ENCODE measurements at places on chromosomes 13 and 19.

DNA sequence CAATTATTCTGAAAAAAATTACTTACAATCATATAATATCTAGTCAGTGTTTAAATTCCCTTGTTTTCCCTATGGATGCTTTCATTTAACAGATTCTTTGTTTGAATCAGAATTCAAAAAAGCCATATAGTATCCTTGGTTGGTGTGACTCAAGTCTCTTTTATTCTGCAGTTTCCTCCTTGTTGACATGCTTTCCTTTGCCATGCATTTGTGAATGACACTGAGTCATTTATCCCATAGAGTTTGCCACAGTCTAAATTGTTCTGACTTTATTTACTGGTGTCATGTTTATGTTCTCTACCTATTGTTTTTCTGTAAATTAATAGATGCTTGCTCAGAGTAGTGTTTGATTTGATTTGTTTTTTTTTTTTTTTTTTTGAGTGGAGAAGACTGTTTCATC lies 893.8 kb upstream of the SLC10A2 start:
- DNase-seq = no peak

DNA sequence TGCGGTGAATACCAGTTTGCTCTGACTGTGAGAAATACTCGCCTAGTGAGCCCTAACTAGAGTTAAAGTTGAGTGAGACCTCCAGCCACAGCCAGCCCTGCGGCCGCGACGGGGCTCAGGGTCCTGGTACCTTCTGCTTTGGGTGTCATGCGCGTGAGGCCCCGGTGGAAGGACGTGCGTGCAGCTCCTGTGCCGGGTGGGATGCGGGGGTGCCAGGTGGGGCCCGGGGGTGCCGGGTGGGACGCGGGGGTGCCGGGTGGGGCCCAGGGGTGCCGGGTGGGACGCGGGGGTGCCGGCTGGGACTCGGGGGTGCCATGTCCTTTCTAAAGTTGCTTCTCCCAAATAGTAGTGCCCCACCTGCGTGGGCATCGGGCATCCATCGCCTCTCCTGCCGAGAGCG lies 8.5 kb upstream of the TMPRSS9 start:
- no peak for DNase-seq

GRCh38 chr19:53909471-53910169 lies 542 bp downstream of the CACNG7 start:
- DNase-seq = no peak

DNA sequence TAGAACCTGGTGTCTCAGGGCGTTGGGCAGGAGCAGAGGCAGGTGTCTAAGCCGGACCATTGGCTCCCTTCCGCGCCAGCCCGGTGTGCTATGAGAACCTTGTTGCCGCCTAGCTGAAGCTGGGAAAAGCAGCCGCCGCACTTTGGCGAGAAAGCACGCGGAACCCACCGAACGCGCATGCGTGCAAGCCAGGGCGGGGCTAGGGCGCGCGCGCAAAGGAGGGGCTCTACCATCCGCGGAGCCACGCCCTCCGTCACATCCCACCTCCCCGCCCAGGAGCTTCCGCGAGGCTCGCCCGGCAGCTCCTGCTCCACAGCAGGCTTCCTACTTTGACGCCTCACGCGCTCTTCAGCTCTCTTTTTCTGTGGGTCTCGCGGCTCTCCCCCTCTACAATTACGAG lies 51.3 kb downstream of the WDR87 start:
- no peak for DNase-seq

DNA sequence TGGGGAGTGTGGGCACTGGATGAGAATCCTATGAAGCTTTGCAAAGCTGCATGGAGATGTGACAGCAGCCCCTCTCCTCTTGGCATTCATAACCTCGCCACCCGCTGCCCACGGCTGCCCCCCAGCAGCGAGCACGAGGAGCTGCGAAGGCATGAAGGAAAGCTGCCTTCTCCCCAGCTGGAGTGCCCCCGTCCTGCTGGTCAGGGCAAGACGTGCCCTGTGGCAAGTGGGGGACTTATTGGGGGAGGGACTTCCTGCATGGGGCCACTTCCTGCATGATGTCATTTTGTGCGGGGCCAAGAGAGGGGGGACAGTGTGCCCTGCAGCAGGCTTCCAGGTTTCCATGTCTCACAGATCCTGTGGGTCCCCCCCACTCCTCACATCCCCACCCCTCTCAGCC lies 85.9 kb downstream of the TSHZ3 start:
- no peak for DNase-seq

DNA sequence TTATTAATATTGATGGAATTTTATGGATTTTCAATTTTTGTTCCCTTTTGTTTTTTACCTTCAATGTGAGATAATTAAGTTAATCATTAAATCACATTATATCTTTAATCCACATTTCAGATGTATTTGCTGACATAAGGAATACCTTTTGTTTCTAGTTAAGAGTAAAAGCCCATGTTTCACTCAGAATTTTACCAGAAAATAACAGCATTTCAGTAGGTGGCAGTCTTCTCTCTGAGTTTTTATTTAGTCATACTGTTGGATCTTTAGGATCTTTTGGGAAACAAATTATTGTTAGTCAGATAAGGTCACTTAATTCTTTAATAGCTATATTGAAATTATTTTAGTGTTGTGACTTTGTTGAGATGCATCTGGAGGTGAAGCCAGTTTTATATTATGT lies 67.9 kb downstream of the NDFIP2 start:
- DNase-seq = no peak

GRCh38 chr19:55053735-55054134 lies 9.2 kb downstream of the RDH13 start:
- DNase-seq = no peak

DNA sequence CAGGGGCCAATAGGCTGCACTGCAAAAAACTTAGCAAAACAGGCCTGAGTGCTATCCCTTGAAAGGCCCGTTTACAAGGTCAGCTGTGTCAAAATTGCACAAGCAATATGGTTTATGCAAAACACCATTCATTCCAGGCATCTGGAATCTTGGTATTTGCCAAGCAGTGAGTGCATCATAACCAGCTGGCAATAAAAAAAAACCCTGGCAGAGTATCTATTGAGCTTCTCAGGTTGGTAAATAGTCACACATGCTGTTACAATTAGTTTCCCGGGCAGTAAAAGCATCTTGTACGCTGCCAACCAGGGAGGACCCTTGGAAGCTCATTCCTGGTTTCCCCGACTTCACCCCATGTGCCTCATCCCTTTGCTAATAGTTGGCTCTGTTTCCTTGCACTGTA lies 21.3 kb downstream of the ZNF77 start:
- DNase-seq = no peak

GRCh38 chr13:50927701-50928100 lies 18.1 kb downstream of the RNASEH2B start:
- no peak for DNase-seq

DNA sequence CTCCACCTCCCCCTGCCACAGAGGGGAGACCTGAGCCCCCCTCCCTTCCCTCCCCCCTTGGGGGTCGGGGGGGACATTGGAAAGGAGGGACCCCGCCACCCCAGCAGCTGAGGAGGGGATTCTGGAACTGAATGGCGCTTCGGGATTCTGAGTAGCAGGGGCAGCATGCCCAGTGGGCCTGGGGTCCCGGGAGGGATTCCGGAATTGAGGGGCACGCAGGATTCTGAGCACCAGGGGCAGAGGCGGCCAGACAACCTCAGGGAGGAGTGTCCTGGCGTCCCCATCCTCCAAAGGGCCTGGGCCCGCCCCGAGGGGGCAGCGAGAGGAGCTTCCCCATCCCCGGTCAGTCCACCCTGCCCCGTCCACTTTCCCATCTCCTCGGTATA lies 2.4 kb upstream of the APOE start:
- no peak for DNase-seq

GRCh38 chr19:10991521-10992081 lies 30.8 kb downstream of the SMARCA4 start:
- no peak for DNase-seq
